ENCODE measurements at places on chromosomes 5 and 9.

- no peak for DNase-seq
These were observed 99.9 kb downstream of the GABRB2 start for GRCh38 chr5:161446655-161447054.

- DNase-seq: no peak
These were observed 6.3 kb upstream of the EQTN start for GRCh38 chr9:27303219-27303618.

GRCh38 chr9:129289883-129290282, 111.8 kb upstream of the IER5L start:
- no peak for DNase-seq

- no peak for DNase-seq
These were observed 156.3 kb upstream of the FST start for GRCh38 chr5:53323943-53324642.

- no peak for DNase-seq
These were observed 748.8 kb upstream of the RIOK2 start for GRCh38 chr5:97931829-97932228.

DNA sequence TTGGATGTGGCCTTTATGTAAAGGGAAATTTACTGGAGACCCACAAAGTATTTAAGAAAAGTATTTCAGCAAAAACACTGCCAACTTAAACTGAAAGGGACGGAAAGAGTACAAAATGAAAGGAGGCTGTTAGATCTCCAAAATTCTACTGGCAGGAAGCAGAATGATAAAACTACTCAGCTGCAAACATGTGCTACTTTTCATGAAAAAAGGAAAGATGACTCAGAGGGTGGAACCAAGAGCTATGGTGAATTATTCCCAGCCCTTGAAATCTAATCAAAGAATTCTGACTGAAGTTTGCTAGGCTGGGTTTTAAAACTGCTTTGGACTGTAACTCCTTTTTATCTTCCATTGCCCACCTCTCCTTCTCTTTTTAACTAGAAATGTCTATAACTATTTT, 58.6 kb upstream of the ZBED3 start:
- no peak for DNase-seq

DNA sequence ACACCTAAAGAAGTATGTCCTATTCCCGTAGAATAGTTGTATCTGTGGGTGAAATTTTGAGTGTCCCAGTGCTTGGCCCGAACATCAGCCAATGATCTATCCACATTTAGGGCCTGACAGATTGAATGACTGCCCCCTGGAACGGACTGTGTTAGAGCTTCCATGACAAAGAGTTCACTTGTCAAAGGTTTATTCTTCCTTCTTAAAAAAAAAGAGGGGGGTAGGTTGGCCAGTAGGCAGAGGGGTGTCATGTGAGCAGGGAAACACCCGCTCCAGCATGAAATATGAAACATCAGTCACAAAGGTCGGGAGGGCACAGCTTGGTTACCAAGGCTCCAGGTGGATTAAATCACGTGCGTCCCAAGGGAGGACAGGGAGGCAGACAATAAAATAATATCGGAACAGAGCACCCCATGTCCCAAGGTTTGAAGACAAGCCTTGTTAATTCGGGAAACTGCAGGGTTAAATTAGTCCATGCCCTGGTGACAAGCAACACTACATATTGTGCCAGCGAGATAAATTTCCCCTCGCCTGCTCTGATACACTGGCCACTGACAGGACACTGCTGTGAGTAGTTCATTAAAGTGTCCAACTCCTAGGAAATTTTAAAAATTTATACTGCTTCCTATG, 401.2 kb downstream of the IRX1 start:
- no peak for DNase-seq

GRCh38 chr5:107500840-107501239, 169.9 kb downstream of the EFNA5 start:
- no peak for DNase-seq

DNA sequence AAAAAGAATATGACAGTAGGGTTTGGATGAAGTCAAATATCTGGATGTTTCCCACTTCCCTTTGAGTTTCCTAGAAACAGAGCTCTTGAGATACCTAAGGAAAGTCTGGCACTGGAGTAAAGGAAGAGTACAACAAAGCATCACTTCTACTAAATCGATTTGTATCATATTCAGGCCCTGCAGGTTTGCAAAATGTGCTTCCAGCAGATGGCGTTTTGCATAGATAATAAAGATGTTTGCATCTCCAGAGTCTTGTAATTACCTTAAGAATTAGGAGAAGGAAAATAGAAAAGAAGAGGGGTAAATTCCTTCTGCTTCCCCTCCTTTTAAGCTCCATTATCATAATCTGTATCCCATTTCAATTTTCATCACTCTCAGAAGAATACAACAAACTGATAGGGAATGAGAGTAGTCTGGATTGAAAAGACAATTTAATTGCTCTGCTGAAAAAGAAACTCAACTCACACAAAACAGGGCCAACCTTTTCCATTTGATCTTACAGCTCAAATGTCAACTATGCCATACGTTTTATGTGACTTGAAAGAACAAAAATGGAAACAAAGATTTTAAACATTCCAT, 380.4 kb downstream of the PTPRD start:
- DNase-seq: no peak

- no peak for DNase-seq
These were observed 263.3 kb downstream of the GADD45G start for GRCh38 chr9:89868100-89868499.

GRCh38 chr9:16062542-16063240, 509.8 kb downstream of the CCDC171 start:
- DNase-seq: no peak
